ENCODE measurements at places on chromosomes 6 and 20. TPM values are rescaled to one million over a fixed set of nuclear protein-coding genes. Genes with fewer than 3 reads are reported as not detected.

DNA sequence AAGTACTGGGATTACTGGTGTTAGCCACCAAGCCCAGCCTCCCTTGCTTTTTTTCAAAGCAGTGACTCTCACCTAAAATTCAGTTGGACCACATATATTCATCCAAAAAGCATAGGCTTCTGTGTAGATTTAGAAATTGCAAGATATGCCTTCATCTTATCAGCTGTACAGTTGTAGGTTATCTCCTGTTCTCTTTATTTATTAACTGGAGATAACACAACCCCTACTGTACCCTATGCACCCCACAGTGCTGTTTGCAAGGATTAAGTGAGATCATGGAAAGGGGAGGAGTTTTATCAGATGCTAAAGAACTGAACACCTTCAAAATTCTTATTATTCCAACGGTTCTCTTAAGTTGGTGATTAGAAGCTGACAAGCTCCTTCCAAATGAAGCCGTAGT lies 164.4 kb upstream of the JARID2 start:
- H3K27ac ChIP-seq: no peak overlapping the region

DNA sequence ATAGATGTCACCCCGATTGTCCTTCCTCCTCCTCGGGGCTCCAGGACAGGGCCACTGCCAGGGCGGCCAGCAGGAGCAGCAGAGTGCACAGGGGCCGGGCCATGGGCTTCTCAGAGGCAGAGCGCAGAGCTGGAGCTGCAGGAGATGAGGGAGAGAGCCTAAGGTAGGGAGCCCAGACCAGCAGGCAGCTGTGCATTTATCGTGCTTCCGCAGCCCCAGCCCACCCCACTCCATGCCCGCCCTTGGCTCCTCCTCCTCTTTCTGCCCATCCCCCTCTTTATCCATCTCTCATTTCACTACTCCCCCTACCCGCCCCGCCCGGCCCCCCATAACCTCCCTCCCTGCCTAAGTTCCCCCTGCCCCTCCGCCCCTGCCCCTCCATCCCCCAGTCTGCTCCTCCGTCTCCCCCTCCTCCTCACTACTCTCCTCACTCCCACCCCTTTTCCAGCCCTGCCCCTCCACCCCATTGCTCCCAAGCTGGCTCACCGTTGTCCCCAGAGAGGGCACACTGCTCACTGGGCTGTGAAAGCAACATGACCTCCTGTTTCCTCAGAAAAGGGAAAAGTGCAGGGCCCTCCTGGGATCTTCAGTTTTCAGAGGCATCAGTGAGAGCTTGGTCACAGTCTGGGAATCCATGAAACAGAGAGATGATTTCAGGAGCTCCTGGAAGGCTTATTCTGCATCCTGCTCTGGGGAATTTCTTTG lies 25.5 kb upstream of the CST1 start:
- no peak for DNase-seq
- no peak overlapping the region for H3K27ac ChIP-seq
- H3K27me3 ChIP-seq: no peaks in the 10 kb centered on the region
- no peaks in the 10 kb centered on the region for H3K4me1 ChIP-seq

The PPIL6 gene
- 13.0 TPM for total RNA-seq

The HUS1B gene
- total RNA-seq: 0.94 TPM

- DNase-seq: no peak
- H3K27ac ChIP-seq: no peak overlapping the region
- H3K27me3 ChIP-seq: no peaks in the 10 kb centered on the region
- no peaks in the 10 kb centered on the region for H3K4me1 ChIP-seq
- H3K4me3 ChIP-seq: no peak overlapping the region
- H3K36me3 ChIP-seq: no peaks in the 10 kb centered on the region
These were observed 61.4 kb upstream of the APCDD1L start for GRCh38 chr20:58576603-58576970.

DNA sequence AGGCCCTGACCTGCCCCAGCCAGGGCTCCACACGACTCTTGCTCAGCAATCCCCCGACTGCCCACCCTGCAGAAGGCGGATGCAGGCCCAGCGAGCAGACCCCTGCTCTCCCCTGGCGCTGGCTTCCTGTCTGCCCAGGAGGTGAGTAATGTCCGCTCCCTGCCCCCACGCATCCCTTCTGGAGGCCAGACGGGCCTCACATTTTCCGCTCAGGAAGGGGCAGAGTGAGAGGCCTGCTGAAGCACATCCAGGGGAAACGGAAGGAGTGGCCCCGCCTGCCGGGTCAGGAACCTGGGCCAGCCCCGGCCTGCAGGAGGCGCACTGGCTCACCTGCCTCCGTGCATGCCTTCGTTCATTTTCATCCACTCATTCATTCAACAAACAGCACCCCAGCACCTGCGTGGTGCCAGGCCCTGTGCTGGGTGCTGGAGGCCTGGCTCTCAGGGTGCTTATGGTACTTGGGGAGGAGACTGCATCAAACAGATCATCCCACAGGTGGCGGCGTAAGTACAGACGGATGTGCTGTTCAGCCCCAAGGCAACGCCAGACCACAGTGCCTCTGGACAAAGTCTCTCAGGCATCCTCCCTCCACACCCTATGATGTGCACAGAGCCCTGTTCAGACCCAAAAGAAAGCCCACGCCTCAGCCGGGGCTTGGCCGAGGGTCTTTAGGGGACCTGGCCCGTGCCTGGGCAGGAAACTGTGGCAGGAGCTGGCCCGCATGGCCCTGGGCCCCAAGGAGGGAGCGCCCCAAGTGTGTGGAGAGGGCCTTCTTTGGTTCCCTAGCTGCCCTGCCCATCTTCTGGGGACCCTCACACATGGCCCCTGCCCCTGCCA lies 112.1 kb downstream of the ASXL1 start:
- no peak overlapping the region for H3K4me3 ChIP-seq
- no peaks in the 10 kb centered on the region for H3K27me3 ChIP-seq
- no peak overlapping the region for H3K27ac ChIP-seq
- peaks cover 21% of the 10 kb centered on the region for H3K4me1 ChIP-seq
- no peak for DNase-seq
- H3K36me3 ChIP-seq: no peaks in the 10 kb centered on the region

GRCh38 chr6:41733360-41733706 lies 2.1 kb downstream of the TFEB start:
- no peak overlapping the region for H3K27ac ChIP-seq
- no peaks in the 10 kb centered on the region for H3K27me3 ChIP-seq
- H3K4me1 ChIP-seq: peaks cover 13% of the 10 kb centered on the region
- DNase-seq: no peak
- H3K4me3 ChIP-seq: peak overlapping the region; percentile 57

The GCNT2 gene
- 35.7 TPM for total RNA-seq

Measured in PC-9 (cell line).